ENCODE measurements at places on chromosomes 5 and 9.

GRCh38 chr5:141121985-141122384, 367 bp downstream of the PCDHB4 start:
- no peak for DNase-seq

GRCh38 chr9:125579030-125579932, 127.7 kb downstream of the MAPKAP1 start:
- DNase-seq, result no peak

DNA sequence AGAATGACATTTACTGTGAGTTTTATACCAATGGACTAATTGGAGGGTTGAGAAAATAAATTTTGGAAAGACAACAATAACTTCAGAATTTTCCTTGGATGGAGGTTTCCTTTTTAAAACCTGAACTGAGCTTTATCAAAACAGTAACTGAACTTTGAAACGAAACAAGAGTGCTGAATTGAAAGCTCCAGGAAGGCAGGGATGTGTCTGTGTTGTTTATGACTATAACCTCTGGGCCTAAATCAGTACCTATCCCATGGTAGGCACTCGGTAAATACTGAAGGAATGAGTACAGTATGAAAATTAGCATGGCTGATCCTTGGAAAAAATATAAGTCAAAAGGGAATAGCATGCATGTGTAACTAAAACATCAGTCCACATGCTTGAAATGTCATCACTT, 93.9 kb downstream of the GHR start:
- DNase-seq, result no peak

- no peak for DNase-seq
Observed at GRCh38 chr5:9054322-9054721, 491.6 kb downstream of the SEMA5A start.

GRCh38 chr5:127564002-127564769, 46.7 kb downstream of the PRRC1 start:
- DNase-seq, result no peak

DNA sequence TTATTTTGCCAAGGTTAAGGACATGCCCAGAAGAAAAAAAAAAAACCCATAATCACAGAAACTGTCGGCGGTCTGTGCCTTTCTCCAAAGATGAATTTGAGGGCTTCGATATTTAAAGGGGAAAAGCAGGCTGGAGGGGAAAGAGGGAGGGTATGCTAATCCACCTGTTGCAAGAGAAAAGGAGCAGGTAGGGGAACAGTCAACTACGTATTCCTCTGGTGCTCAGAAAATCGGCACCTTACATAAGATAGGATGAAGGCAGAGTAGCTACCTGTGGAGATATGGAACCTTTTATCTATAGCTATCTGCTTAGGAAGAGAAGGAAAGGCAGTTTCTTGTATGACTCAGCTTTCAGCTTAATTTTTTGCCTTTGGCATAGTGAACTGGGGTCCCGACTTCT, 77.7 kb downstream of the PTCD2 start:
- DNase-seq, result no peak

DNA sequence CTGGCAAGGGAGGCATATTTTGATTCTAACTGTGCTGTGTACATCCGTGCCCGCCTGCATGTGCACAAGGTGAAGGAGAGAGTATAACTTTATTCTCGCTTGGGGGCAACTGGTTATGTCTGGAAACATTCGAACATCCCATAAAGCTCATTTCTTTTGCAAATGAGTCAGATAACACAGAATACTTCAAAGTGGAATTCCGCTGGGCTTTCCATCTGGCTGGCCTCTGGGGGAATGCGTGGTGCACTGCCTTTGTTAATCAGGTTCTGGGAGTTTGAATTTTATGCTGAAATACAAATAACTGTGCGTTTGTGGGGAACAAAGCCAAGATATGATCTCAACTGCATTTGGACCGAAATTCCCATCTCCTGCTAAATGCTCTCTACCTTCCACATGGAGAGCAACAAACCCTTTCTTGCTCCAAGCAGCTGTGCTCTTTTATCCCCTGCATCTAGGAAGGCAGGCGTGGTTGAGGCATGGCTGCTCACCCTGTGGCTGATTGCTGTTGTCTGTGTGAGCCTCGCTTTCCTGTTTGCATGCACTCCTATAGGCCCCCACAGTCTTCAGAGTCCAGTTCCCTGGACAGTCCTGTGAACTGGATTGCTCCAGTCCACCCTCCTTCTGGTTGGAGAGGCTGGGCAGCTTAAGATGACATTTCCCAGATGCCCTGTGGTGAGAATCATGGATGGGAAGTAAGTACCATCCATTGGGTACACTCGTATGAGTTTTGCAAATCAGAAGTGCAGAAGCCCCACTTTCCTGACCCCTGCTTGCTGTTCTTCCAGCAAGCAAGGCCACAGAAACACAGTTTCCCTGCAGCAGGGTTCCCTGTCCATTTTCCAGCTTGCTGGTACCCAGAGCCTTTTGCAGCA, 82.9 kb upstream of the ALDH1B1 start:
- DNase-seq, result no peak

DNA sequence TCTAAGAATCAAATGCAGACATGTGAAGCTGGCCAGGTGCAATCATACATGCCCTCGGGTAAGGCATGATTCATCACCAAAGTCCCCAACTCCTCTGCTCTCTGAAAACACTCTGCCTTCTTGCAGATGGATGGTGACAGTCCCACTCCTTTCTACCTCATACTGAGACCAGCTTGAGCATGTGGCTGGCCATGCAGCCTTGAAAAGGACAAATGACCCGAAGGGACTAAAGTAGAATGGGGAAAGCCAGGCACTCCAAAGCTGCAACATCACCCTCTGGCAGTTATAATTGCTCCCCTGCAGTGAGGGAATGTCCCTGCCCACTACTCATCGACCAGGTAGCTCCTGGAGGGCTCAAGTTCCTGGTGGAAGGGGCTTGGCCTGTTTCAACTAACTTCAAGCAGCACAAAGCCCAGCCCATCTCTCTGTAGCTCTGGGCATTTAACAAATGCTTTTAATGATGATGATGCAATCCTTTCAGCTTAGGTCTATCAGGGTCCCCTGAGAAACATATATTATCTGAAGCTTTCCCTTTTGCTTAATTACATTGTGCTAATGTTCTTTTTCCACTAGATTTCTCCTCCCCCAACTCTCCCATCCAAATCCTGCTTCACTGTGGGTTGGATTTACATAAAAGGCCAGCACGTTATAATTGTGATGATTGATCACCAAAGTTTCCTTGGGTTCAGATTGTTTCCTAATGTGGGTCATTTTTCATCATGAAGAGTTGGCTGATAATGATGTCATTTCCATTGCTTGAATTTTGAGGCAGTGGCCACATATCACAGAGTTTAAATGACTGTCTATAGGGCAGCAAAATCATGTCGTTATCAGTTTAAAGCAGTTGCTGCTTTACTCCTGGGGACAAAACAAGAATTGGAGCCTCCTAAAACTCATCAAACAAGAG, 436.5 kb upstream of the SLC30A5 start:
- DNase-seq, result no peak

GRCh38 chr5:102421647-102422046, 77.2 kb downstream of the SLCO6A1 start:
- no peak for DNase-seq

- DNase-seq, result no peak
Observed at GRCh38 chr9:79028101-79028500, 543.7 kb upstream of the TLE4 start.

- no peak for DNase-seq
Observed at GRCh38 chr9:87530716-87531115, 33.0 kb downstream of the DAPK1 start.

DNA sequence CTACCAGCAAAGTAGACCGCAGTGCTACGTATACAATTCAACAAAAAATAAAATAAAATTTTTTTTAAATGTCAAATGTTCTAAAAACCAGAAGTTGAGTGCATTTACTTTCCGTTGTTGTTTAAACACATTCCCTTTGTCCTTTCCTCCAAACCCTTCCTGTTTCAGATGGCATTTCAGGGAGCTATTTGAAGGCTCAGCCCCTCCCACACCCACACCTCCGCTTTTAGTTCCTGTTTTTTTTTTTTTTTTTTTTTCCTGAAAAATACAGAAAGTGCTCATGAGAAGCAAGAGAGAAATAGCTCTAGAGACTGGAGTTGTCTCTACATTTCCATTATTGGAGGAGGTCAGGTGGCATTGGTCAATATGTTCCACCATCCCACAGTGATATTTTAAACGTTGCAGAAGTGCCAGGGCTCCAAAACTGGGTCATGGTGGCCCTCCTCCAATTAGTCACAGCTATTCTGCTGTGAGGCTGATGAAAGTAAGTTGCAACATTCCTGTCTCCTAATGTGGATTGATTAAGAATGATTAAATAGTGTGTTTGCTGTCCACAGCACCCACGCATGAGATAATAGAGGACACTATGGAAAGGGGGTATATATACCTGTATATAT, 106.9 kb downstream of the GABRG2 start:
- DNase-seq, result no peak

GRCh38 chr5:142748568-142749249, 21.5 kb upstream of the ARHGAP26 start:
- DNase-seq, result no peak

DNA sequence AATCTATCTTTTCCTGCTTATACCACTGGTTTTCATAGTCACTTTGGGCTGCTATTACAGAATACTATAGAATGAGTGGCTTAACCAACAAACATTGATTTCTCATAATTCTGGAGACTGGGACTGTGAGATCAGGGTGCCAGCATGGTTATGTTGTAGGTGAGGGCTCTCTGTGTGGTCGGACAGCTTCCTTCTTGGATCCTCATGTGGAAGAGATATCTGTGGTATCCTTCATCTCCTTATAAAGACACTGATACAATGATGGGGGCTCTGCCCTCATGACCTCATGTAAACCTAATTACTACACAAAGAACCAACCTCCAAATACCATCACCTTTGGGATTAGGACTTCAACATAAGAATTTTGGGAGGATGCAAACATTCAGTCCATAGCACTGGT, 13.9 kb upstream of the PRLR start:
- no peak for DNase-seq

DNA sequence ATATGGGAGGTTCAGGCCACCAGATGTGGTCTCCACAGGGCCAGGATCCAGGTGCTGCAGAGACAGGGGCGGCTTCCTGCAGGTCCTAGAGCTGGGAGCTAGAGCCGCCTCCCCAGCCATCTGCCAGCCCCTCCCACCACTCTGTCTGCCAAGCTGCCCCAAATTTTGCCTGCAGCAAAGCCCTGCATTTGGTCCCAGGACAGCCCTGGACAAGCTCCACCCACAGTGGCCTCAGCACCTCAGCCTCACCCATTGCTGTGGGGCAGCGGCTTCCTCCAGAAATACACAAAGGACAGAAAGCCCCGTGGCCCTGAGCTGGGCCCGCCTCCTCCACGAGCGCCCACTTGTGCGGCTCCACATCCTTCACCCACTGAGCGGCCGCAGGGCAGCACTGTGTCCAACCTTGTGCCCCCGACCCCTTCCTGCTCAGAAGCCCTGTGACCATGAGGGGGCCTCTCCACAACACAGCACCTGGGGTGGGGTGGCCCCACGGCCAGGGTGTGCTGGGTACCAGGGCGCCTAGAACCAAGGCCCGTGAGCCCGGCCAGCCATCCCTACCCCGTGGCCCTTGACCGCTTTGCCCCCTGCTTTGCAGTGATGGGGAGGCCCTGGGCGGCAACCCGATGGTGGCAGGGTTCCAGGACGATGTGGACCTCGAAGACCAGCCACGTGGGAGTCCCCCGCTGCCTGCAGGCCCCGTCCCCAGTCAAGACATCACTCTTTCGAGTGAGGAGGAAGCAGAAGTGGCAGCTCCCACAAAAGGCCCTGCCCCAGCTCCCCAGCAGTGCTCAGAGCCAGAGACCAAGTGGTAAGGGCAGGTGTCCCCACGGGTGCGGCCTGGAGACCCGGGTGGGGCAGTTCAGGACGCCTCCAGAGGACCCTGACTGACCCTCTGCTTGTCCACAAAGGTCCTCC, 3.7 kb upstream of the AJM1 start:
- no peak for DNase-seq

- no peak for DNase-seq
Observed at GRCh38 chr5:8831854-8832253, 714.0 kb downstream of the SEMA5A start.

DNA sequence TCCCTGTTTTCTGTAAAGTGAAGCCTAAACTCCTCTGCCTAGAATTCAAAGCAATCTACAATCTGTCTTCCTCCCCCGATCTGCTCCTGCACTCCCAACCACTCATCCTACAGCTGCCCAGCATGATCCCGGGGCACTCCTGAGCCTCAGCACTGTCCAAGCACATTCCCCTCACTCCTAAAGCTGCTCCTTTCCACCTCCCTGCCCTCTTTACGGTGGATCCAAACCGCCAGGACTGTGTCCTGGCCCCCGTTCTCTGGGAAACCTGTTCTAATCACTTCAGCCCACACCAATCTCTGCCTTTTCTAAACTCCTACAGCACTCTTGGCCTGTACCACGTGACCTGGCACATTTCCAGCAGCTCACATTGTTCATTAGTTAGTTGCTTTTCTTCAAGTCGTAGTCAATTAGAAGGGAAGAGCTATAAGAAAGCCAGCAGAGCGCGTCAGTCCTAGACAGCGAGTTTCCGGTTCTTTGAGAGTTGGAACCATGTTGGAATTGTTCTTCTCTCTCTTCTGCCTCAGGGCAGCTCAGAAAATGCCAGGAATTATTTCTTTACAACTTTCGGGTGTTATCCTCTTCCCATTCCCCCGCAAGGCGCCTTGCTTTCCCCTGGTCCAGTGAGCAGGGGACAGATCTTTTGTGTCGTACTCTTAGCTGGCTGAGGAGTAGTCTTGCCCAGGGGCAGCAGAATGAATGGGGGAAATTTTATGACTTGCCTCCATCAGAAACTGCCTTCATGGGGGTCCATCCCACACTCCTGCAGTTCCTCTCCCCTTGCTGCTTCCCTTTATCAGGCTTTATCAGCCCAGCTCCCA, 60.7 kb downstream of the NRG2 start:
- no peak for DNase-seq

DNA sequence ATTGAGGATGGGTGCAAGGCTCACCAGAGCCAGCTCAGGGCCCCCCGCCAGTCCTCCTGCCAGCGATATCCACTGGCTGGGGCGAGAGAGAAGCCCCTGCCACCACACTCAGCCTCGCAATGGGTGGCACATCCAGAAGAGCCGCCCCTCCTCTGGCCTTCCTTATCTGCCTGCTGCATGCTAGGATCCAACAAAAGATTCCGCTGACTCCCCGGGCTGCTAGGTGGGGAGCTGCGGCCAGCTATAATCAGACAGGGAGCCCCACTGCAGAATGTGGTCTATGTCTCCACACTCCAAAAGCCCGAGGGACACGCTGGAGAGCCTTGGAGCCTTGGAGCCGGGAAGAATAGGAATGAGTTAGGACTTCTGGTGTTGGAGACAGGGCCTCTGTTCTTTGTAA, 32.8 kb downstream of the COL23A1 start:
- no peak for DNase-seq

DNA sequence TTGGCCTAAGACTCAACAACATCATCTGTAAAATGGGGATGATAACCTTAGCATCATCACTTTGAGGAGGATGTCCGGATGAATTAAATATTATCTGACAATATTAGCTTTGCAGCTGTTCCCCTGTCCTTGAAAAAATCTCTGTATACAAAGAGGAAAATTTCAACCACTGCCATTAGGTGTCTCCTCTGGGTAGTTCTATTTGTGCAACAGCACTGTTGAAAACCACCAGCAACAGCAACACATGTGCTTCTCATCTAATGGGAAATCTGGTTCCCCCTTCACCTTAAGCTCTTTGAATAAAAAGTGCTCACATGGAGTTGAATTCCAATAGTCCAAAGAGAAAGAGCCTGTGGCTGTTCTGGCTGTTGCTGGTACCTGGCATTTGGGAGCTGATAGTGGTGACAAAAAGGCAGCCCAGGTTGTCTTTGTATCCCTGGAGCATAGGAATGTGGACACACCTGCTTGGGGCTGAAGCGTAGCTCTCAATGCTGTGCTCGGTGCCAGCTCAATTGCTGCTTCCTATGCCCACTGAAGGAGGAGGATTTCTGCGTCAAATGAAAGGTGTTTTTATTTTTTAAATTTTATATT, 322.1 kb upstream of the MSX2 start:
- DNase-seq, result no peak

- DNase-seq, result no peak
Observed at GRCh38 chr9:89754193-89754592, 149.4 kb downstream of the GADD45G start.

Data from esophagus squamous epithelium (tissue), 5 donors.